ENCODE measurements at places on chromosomes 5 and 9. TPM values are rescaled to one million over a fixed set of nuclear protein-coding genes. Genes with fewer than 3 reads are reported as not detected.
A peak's percentile ranks its signal among the peaks of the same experiment; 100 is the strongest.

- peak; percentile 8 for DNase-seq
Measured at GRCh38 chr5:1312206-1312605, 17.3 kb upstream of the TERT start.

- peak; percentile 90 for DNase-seq
Measured at GRCh38 chr9:91193658-91194391, 167.9 kb downstream of the AUH start.

- DNase-seq: no peak
Measured at GRCh38 chr5:177602458-177602830, 2.5 kb downstream of the B4GALT7 start.

DNA sequence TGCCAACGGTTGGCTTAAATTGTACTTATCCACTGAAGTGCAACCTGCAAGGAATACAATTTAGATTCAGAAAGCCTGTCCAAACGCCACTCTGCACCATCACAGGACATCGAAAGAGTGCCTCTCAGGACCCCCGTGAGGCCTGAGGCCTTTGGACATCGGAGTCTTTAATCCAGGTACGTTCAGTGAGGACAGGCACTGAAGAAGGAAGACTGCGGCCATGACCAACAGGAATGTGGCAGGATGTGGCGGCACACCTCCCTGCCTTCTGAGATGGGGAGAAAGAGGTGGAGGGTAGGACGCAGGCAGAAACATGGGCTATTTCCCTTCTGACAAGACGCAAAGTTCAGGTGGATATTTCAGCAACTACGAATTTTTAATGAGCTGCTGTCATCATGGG, 205.8 kb downstream of the FANCC start:
- no peak for DNase-seq

DNA sequence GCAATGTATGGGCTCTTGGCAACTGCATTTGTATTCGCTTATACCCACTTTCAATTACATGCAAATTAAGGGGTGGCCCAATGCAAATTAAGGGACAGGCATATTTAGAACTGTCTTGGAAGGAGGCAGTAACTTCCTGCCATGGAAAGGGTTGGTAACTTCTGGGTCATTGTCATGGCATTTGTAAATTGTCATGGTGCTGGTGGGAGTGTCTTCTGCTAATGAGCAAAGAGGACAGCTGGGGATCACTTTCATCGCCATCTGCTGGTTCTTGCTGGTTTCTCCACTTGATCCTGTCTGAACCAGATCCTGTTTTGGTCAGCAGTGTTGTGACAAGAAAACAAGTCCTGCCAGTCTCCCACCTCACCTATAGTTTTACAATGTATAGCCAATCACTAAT, 23.3 kb upstream of the UGT3A2 start:
- DNase-seq: no peak

DNA sequence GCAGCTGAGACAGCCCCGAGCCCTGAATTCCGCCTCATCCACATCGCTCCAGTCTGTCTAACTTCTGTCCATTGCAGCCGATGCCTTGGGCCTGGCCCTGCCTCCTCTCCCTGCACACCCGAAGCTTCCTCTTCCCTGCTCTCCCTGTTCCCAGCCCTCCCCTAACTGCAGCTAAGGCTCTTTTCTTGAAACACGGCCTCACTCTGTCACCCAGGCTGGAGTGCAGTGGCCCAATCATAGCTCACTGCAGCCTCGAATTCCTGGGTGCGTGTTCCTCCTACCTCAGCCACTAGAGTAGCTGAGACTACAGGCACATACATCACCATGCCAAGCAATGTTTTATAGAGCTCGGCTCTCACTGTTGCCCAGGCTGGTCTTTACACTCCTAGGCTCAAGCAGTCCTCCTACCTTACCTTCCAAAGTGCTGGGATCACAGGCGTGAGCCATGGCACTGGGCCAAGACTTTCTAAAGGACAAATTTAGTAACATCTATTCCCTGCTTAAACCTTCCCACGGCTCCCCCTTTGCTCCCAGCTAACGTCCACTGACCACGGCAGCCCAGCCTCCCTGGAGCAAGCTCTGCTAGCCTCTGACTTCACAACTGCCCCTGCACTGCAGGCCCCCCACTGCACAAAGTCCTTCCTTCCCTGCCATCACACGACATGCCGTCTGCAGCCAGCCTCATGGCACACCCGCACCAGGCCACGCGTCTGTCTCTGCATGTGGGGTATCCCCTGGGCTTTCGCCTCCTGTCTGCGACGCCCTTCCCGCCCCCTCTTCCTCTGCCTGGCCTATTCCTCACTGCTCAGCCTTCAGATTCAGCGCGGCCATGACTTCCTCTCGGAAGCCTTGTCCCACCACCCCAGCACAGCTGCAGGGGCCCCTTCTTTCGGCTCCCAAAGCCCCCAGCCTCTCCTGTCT, 28.6 kb downstream of the LAMC3 start:
- DNase-seq: no peak

PCDHGA12 gene
- total RNA-seq: 2.6 TPM

FIBCD1 gene
- total RNA-seq: not detected

Measured in psoas muscle (tissue), 8 donors.